ENCODE measurements at places on chromosomes 2 and 18.

DNA sequence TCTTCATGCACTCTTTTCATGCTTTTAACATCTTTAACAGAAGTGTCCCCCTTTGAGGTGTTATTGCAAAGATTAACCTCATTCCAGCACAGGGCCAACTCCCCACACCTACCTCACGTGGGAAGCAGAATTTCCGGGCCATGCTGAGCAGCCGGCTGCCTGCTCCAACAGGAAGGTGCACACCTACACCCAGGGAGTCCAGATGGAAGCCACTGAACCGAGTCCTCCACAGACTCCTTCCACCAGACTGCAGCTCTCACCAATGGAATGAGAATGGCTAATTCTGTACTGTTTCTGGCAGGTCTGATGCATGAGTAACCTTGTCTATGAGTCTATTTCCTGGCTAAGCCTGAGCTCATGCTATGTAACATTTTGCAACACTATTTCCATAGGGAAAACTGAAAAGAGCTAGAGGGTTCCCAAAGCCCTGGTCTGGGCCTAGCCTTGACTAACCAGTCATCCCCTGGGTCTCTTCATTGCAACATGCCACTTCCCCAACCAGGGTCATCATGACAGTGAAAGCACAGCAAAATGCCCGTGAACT is 11.0 kb downstream of the ERFE start:
- peak; percentile 49 for DNase-seq

DNA sequence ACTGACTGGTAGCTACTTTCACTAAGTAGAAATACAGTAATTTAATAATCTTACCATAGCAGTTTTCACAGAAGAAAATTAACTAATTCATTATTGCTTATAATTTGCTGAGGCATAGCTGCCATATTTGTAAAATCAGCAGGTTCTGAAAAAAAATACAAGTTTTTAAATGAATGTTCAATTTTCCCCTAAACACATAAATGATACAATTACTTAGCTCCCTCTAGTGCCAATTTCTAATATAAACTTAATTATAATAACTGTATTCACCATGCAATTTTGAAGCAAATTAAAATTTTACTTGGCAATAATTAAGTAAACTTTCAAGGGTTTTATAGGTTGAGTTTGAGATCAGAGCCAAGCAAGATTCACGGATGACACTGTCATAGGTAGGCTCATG is 1321.6 kb upstream of the ACVR2A start:
- DNase-seq: no peak

DNA sequence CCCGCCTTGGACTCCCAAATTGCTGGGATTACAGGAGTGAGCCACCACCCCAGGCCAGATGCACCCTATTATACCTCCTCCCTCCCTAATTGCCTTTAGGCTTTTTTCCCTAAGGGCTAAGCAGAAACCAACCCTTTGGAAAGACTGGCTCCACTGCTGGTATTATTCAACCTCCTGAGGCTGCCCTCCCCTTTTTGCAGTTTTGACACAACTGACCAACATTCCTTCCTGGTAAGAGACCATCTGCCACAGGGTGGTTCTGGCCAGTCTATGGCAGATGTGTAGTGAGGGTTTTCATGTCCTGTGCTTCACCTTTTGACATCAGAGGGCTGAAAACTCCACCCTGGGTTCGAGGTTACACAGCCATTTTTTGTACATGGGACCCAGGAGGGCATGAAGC is 1785.3 kb upstream of the CELF4 start:
- no peak for DNase-seq

DNA sequence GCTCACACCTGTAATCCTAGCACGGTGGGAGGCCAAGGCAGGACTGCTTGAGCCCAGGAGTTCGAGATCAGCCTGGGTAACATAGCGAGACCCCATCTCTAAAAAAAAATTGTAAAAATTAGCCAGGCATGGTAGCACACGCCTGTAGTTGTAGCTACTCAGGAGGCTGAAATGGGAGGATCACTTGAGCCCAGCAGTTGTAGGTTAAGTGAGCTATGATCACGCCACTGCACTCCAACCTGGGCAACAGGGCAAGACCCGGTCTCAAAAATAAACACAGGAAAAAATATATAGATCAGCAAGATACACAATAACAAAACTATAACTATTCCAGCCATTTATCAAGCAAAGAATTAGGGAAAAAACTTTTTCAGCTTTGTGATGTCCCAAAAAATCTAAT is 3.0 kb downstream of the SF3B1 start:
- DNase-seq: no peak

DNA sequence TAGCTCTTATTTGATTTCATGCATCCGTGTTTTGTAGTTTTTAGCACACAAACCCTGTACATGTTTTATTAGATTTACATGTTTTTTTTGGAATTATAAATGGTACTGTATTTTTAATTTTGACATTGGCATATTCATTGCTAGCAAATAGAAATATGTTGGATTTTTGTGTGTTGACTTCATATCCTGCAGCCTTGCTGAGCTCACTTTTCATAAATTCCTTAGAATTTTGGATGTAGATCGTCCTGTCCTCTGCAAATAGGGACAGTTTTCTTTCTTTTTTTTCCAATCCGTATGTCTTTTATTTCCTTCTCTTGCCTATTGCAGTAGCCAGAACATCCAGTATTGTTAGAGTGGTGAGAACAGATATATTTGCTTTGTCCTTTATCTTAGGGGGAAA is 46.7 kb upstream of the GPR17 start:
- no peak for DNase-seq

- no peak for DNase-seq
Observed at GRCh38 chr18:13415736-13416135, 197.2 kb downstream of the LDLRAD4 start.

DNA sequence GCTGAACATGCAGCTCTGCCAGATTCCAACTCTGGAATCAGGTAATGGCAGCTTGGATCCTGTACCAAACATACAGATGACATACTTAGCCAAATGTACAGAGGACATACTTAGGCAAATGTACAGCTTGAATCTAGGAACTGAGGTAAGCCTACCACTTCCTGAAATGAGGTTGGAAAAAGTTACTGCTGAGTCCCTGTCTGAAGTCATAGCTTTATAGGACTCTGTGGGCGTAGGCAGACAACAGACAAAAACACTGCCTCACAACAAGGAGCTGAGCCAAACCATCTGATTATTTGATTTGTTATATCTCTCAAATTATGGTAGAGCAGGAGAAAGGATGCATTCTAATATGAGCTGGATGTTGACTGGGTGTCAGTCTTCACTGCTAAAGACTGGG is 290.2 kb upstream of the TCF4 start:
- no peak for DNase-seq

DNA sequence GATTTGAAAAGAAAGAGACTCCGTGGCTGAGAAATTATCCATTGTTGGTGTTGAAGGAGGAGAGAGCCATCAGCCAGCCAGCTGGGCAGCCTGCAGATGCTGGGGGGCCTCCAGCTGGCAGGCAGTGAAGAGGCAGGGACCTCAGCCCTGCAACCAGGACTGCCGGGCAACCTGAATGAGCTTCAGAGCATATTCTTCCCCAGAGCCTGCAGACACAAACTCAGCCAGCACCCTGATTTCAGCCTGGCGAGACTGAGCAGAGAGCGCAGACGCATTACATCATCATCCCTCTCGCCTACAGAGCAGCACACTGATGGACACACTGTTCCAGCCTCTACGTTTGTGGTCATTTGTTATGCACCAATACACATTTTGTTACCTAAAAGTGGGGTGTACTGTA is 150.7 kb upstream of the RAB6C start:
- DNase-seq: no peak

- DNase-seq: no peak
Observed at GRCh38 chr2:200586644-200586975, 796 bp downstream of the AOX1 start.

GRCh38 chr2:16620590-16620989 is 45.0 kb downstream of the CYRIA start:
- DNase-seq: peak; percentile 94

DNA sequence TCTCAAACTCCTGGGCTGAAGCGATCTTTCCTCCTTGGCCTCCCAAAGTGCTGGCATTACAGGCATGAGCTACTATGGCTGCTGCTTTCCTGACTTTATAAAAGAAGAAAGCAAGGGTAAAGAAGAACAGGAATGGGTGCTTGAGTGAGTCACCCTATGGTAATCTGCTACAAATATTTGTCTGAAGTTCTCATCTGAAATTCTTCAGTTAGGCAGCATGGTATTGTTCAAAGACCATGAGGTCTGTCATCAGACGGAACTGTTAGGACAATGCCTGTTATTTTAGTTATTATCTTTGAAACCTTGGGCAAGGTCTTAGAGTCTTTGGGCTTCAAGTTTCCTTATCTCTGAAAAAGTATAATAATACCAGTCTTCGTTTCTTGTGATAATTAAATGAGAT is 695.8 kb downstream of the RNF144A start:
- peak; percentile 43 for DNase-seq

DNA sequence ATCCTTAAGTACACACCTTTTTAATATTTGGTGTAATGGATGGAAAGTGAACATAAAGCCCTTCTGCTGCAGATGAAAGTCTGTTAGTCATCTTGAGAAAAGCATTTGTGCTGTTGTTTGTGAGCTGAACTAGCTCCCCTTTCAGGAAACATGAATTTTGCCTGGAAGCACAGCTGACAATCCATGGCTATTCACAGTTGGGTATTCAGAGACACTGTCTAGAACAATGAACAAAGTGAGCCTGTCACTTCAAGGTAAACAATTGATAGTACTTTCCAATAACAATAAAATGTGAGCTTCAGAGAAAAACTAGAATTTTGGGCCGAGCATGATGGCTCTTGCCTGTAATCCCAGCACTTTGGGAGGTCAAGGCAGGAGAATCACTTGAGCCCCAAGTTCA is 6.8 kb upstream of the EFHD1 start:
- DNase-seq: no peak

DNA sequence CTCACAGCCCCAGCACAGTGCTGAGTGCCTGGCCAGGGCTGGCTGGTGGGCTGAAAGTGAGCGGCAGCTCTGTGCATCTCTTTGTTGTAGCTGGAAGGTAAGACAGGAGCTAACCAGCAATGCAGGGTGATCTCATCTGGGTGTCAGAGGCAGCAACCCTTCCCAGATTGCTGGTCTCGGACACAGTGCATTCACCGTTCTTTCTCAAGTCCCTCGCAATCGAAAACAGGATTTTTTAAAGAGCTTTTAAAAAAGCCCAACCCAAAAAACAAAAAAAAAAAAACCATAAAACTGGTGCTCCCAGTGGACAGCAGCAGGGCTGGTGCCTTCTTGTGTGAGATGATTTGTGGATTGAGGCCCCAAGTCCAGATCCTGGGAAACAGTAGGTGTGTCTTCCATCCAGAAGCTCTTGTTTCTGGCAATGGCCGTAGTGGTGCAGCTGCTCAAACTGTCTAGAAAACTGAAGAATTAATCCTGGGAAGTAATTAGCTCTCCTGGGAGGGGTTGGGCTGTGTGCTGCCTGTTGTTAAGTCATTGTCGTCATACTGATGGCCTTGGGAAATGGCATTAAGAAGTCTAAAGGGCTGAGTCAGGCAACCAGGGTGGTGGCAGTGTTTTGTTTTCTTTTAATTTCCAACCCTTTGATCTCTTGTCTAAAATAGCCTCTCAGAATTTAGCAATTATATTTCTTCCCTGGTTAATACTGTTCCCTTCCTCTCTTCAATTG is 156.7 kb downstream of the KLHL29 start:
- peak; percentile 79 for DNase-seq

GRCh38 chr18:30568333-30568732 is 474.2 kb downstream of the DSC3 start:
- DNase-seq: no peak

GRCh38 chr18:10041180-10041579 is 127.4 kb downstream of the VAPA start:
- peak; percentile 64 for DNase-seq

GRCh38 chr18:55794288-55795052 is 206.5 kb upstream of the TCF4 start:
- DNase-seq: no peak

GRCh38 chr2:17441055-17441771 is 77.0 kb downstream of the RAD51AP2 start:
- DNase-seq: peak; percentile 57

DNA sequence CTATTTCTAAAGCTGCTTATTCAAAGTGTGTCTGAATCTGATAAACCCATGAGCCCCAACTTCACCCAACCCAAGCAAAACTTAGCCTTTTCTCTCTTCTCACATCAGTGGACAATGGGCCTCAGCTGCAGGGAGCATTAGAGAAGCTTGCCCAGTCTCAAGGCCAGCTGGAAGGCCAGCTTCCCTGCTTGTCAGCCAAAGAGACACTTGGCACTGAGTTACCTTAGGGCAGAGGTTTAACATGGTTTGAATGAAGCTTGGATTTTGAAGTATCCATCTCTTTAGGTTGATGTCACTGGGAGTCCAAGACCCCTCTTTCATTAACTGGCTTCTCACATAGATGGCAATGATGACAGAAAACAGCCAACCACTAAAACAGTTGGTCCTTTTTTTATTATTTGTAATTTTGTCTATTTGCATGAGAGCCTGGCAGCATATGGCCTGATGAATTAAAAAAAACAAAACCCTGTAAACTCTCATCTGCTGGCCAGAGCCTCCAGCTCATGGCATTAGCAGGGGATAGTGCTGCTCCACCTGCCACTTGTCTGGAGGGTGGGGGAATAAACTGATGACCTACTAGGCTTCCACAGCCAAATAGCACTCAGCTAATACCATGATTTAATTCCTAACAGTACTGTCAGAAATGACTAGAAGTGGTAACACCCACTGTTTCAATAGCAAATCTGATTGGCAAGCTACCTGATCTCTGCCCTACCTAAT is 137.0 kb downstream of the UBE2E3 start:
- no peak for DNase-seq

- peak; percentile 66 for DNase-seq
Observed at GRCh38 chr18:5207471-5208150, 10.6 kb upstream of the AKAIN1 start.

DNA sequence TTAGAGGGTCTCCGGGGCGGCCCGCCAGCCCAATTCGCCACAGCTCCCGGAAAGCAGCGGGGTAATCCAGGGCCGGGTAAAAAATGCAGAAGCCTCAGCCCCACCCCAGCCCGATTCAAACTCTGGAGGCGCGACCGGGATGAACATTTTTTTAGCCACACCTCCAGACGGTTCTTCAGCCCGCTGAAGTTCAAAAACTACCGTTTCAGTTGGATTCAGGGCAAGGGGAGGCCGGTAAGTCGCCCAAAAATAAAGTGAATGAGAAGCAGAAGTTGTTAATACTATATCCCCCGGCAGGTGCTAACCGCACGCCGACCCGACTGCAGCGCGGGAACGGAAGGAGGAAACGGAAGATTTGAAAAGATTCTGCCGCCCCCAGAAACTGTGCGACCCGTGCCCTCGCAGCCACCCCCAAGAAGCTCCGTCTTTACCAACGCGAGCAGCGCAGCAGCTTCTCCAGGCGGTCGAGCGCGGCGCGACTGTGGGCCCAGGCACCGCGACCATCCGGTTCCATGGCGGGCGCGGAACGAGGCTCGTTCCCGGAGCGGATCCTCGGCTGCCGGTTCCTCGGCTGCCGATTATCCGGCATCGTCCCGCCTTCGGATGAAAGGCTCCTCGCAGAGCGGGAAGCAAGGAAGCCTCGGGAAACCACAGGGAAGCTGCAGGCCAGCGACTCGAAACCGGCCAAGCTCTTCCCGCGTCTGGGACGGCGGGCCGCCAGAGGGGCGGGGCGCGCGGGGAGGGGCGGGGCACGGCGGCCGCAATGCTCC is at the start of gene BARD1:
BARD1 (minus strand) TSS at position 703 of the 770 bp plus-strand sequence; CDS start at position 589, 114 bp downstream.
- DNase-seq: peak; percentile 69

Measured in islet precursor cell (in vitro differentiated cells).